ENCODE measurements at places on chromosomes 13 and 19.
A peak's percentile ranks its signal among the peaks of the same experiment; 100 is the strongest.

GRCh38 chr19:14061081-14061749, 661 bp downstream of the PALM3 start:
- no peak for DNase-seq

DNA sequence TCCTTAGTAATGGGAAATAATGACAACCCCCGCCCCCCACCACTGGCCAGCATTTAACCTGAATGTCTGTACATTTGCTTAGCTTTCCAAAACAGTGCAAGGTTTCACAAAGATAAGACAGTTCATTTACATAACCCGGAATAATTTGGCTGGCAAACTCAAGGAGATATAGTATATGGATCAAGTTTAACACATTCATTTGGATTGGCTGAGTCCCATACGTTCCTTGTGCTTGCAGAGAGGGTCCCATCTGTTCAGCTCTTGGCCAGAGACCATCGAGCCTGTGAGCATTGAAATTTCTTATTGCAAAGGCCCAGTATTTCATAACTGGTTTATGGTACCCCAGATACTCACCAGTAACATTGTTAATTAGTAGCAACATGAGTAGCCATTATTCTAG, 116.5 kb downstream of the GPC6 start:
- no peak for DNase-seq

GRCh38 chr13:96810104-96810503, 184.2 kb downstream of the OXGR1 start:
- DNase-seq, result no peak

DNA sequence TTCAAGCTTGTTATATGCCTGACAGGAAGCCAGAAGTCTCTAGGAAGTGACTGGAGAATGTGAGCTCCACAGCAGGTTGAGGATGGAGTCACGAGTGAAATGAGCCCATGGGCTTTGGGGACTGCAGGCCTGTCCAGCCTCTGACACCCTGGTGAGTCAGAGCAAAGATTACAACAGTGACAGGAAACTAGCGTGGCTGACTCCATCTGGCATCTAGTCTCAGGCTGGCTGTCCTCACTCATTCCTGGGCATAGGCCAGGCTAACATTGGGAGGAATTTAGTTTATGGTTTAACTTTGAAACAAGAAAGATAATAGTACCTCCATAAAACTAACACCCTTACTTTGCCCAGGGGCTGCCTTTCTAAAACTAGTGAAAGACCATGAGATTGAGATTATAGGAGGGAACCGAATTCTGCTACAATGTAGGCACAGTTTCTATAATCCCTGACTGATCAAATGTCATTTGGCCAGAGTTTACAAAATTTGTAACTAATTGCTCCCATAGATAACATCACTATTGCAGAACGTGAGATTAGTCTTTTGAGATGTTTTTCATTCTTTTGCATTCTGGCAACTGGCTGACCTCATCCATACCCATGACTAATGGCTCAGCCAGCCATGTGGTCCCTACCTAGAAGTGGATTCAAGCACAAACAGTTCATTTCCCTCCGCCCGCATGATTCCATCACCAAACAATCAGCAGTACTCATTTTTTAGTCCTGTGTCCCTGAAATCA, 28.4 kb downstream of the PSG1 start:
- DNase-seq, result no peak

DNA sequence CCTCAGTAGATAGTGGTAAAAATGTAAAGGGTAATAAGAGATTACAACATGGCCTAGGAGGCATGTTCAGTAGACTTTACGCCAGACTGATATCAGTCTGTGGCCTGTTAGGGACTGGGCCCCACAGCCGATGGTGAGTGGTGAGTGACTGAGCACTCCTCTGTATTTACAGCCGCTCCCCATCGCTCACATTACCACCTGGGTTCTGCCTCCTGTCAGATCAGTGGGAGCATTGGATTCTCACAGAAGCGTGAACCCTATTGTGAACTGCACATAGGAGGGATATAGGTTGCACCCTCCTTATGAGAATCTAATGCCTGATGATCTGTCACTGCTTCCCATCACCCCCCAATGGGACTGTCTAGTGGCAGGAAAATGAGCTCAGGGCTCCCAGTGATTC, 17.9 kb downstream of the NLRP11 start:
- DNase-seq, result no peak

GRCh38 chr13:20297181-20297580, 65.1 kb upstream of the GJB6 start:
- DNase-seq, result no peak

DNA sequence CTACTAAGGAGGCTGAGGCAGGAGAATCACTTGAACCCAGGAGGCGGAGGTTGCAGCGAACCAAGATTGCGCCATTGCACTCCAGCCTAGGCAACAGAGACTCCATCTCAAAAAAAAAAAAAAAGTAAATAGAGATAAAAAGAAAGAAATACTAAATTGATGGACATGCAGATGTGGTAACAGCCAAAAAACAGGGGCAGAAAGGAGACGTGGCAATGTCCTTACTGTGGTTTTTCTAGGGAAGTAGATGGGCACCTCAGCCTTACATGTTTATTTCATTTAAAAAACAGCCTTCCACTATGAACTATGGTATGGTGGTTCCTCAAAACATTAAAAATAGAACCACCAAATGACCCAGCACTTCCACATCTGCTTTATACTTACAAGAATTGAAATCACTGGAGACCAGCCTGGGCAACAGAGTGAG, 6.5 kb upstream of the EIF3G start:
- no peak for DNase-seq

DNA sequence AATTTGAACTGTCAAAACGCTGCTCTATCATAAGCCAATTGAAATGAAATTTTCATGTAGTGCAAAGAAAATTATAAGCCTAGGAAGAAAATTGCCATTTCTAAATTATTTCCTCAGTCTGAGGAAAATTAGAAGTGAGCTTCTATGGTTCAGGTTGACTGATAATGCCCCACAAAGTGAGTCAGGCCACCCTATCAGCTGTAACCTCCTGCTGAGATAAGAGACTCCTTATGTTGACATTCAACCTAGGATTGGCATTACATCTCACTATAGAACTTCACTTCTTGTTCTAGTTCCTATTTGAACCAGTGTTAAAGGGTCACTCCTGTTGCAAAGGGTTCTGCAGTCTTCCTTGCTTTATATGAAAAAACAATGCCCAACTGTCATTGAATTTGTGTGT, 32.6 kb upstream of the RFC3 start:
- DNase-seq, result no peak

- peak; percentile 91 for DNase-seq
Observed at GRCh38 chr19:5803752-5804515, 933 bp upstream of the NRTN start.

DNA sequence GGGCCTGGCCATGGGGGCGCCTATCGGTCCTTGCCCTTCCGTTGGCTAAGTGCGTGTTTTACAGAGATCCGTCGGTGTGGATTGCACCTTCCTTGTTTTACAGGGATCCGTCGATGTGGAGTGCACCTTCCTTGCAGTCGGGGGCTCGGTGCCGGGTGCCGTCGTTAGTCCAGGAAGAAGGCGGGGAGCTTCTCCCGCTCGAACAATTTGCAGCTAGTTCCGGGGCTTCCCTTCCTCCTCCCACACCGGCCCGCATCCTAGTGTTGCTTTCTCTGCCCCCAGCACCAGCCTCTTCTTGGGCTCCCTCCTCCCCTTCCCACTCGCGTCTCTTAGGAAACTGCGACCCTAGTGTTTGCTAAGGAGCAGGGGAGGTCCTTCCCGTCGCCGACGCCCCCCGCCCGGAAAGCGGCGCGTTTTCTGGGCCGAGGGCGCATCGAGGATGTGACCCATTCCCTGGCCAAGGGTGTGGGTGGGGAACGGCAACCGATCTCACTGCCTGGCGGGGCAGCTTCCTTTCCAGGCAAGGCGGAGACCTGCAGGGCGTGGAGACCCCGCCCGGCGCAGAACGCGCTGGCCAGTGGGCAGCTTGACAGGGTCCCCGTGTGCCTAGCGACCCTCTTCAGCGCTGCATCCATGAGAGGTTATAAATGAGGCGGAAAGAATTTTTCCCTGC, 75.7 kb upstream of the ZNF91 start:
- no peak for DNase-seq

DNA sequence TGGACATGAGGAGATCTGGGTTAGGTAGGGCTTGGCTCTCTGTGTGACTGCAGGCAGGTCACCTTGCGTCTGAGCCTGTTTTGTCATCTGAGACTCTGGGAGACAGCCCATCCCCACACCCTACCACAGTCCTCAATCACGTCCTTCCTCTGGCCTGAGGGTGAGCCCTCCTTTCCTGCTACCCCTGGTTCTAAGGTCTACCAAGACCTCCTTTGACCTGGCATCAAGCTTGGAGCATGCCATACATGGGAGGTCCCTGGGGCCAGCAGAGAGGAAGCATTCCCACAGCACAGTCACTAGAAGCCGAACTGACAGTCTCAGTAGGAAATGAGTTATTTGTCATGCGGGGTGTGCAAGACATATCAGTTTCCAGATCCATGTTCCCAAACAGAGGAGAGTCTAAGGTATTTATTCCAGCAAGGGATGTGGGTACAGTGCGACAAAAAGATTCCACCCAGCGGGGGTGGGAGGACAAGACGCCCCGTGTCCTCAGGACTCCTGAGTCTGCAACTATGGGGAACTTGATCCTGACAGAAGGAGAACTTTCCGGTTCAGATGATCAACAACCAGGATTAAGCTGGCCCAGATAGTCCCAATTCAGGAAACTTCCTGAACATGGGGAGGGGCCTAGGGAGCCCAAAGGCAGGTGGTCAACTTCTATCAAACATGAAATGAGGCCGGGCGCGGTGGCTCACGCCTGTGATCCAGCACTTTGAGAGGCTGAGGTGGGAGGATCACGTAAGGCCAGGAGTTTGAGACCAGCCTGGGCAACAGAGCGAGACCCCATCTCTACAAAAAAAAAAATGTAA, 9.5 kb downstream of the ARRDC2 start:
- no peak for DNase-seq

DNA sequence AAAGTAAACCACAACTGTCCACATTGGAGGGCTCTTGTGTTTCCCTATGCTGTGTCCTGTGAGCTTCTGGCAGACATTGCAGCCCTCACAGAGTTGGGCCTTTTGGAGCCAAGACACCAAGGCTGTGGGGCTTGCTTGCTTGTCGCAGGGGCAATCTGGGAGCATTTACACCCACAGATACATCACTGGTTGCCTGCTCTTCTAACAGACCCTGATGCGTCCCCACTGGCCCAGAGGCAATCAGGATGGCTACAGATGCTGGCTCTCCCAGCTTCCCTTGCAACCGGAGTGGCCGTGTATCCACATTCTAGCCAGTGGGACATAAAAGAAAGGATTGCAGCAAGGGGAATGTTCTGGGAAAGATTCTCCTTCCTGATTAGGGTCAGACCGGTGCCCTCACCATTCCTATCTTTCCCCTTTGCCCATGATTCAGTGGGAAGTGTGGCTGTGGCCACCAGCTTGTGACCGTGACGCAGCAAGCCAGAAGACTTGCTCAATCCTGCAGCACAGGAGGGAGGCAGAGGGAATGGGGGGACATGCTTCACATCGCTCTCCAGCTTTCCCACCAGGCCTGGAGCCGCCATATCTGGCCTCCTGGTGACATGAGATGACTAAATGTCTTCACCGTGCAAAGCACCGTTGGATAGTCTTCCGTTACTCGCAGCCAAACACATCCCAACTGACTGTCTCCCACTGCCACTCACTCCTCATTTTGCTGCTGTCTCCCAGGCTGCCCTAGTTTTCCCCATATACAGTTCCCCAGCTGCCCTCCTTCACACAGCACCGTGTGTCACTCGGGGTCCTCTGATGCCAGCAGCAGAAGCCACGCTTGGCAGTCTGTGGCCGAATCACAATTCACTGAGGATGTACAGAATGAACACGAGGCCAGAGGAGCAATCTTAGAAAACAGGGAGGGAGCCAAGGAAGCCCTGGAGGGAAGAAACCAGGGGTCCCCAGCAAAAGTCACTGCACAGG, 151.0 kb downstream of the DPF1 start:
- no peak for DNase-seq

DNA sequence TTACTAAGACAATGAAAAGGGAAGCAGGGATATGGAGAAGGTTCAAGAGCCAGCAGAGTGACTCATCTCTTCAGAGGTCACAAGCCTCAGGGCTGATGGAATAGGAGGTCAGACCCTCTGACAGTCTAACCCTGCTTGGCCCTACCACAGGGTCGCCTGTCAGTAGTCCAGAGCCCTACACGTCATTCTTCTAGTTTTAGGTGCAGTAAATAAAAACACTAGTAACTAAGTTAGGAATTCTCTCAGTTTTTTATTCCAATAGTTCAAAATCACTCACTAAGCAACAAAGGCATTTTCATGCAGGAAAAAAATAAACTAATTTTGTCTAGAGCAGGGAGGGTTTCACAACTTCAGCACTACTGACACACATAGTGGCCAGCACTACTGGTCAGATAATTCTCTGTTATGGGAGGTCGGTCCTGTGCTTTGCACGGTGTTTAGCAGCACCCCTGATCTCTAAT, 27.2 kb downstream of the FOXO1 start:
- DNase-seq, result no peak

- no peak for DNase-seq
Observed at GRCh38 chr13:48181482-48182145, 51.4 kb upstream of the ITM2B start.

GRCh38 chr13:59843040-59843439, 320.7 kb downstream of the DIAPH3 start:
- DNase-seq, result no peak

GRCh38 chr19:16794456-16795441, 34.4 kb upstream of the SIN3B start:
- no peak for DNase-seq

DNA sequence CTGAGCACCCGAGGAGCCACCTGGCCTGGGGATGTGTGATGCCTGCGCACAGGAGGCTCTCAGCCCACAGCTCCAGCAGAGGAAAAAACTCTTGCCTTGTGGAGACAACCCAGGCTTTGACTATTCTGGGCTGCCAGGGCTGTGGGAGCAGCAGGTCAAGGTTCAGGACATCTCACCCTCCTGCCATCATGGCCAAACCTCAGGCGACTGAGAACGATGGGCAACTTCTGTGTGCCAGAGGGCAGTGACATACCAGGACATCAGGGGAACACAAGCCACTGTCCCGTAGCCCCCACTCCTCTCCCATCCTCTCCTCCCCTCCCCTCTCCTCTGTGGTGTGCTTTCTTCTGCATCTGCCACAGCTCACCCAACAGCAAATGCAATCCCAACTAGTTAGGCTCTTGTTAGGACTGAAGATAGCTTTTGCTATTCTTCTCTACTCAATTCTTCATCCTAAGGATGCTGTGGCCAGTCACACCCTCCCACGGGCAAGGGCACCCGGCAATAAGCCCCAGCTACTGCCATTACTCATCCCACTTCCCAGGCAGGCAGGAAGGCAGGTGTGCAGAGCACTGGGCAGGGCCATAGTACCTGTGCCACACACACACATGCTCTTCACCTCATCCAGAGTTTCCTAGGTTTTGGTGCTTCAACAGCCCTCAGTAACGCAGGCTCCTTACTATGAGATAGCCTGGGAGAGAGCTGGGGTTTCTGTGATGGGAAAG, 16.8 kb downstream of the ELL start:
- DNase-seq, result no peak

- DNase-seq, result no peak
Observed at GRCh38 chr13:71789037-71789436, 78.0 kb downstream of the DACH1 start.

DNA sequence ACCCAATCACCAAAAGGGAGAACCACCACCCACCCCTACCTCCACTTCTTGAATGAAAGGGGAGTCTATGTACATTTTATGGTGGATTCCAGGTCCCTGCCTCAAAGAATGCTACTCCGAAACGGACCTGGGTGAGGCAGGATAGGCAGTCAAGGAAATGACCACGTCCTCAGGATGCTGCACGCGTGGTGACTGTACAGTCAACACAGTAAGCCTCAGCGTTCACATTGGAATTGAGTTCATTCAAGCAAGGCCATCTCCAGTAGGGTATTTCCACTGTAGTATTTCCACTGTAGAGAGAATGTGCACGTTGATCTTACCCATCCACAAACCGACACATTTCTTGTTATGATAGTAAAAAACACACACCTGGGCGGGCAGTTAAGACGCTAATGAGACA, 16.9 kb downstream of the ZSCAN5C start:
- no peak for DNase-seq

Data from stimulated activated CD8-positive, alpha-beta memory T cell treated with anti-CD3 and anti-CD28 coated beads, Interleukin-15, amount 100 ng/mL, for 48 hours (primary cell).